ENCODE measurements at places on chromosomes 6 and 20. TPM values are rescaled to one million over a fixed set of nuclear protein-coding genes. Genes with fewer than 3 reads are reported as not detected.

DNA sequence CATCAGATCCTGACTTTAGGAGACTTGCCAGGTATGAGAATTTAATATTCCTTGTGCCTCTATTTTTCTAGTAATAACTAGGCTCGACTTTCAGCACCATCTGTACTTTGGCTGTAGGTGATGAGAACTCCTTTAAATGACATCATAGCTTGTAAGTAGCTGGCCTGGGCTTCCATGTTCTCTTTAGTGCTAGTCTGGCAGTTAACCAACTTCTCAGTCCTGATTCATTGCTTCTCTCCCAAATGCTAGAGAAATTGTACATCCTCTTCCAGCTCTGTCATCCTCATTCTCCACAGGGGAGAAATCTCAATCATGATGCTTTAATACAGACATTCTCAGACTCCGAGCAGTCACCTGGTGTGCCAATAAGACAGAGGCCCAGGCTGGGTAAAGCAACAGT, 143.5 kb upstream of the MOCS1 start:
- H3K4me1 ChIP-seq = no peaks in the 10 kb centered on the region
- H3K27ac ChIP-seq = no peak overlapping the region
- H3K27me3 ChIP-seq = no peaks in the 10 kb centered on the region
- no peak for DNase-seq
- no peaks in the 10 kb centered on the region for H3K36me3 ChIP-seq

DNA sequence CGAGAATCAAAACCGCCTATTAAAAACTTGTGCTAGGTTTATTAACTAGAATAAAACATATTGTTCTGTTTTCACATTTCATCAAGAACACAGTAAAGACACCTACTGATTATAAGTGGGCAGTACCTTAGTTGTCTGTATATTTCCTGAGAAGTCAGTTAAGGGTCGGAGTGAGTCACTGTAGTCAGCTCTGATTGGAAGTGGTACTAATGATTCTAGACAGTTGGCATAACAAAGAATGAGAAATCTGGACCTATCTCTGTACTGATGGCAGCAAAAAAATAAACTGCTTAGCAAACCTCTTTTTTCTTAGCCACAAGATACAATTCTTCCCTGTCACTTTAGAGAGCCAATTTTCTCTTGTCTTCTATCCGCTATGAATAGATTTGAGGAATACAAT, 387.3 kb upstream of the ADGRB3 start:
- no peaks in the 10 kb centered on the region for H3K4me1 ChIP-seq
- no peak for DNase-seq
- no peak overlapping the region for H3K4me3 ChIP-seq
- H3K36me3 ChIP-seq = no peaks in the 10 kb centered on the region
- no peak overlapping the region for H3K27ac ChIP-seq

DNA sequence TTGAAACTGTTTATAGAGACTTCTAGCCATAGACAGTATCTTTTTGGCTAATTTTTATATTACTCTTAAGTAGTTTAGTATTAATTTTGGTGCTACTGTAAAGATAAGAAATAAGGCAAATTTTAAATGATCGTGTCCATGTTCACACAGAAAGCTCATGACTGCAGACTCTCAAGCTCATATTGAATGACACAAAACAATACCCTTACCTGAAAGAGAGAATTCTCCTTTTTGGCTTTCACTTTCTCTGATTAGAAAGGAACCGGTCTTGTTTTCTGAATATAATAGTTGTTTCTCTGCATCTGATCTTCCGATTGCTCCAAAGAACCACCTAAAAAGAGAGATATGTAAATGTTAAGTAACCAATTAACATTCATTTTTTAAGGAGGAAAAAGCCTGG, 57.0 kb downstream of the FRK start:
- peaks cover 15% of the 10 kb centered on the region for H3K4me1 ChIP-seq
- H3K27ac ChIP-seq = peak overlapping the region; percentile 68
- DNase-seq = no peak
- no peaks in the 10 kb centered on the region for H3K27me3 ChIP-seq

- H3K4me1 ChIP-seq = no peaks in the 10 kb centered on the region
- H3K27ac ChIP-seq = no peak overlapping the region
- no peaks in the 10 kb centered on the region for H3K27me3 ChIP-seq
- no peak overlapping the region for H3K4me3 ChIP-seq
Observed at GRCh38 chr6:156943816-156944215, 166.6 kb downstream of the ARID1B start.

- no peaks in the 10 kb centered on the region for H3K4me1 ChIP-seq
- DNase-seq = no peak
- no peak overlapping the region for H3K27ac ChIP-seq
- H3K36me3 ChIP-seq = no peaks in the 10 kb centered on the region
Observed at GRCh38 chr6:95687839-95688238, 110.5 kb downstream of the MANEA start.

GRCh38 chr6:23608931-23609435, 517.0 kb upstream of the NRSN1 start:
- no peaks in the 10 kb centered on the region for H3K27me3 ChIP-seq
- DNase-seq = no peak
- H3K36me3 ChIP-seq = no peaks in the 10 kb centered on the region
- H3K4me3 ChIP-seq = no peak overlapping the region

GRCh38 chr6:72218125-72218524, 331.8 kb downstream of the RIMS1 start:
- no peak overlapping the region for H3K4me3 ChIP-seq
- DNase-seq = no peak
- no peak overlapping the region for H3K27ac ChIP-seq
- no peaks in the 10 kb centered on the region for H3K36me3 ChIP-seq
- no peaks in the 10 kb centered on the region for H3K4me1 ChIP-seq

GRCh38 chr6:69622230-69622629, 174.6 kb downstream of the LMBRD1 start:
- DNase-seq = no peak
- H3K27ac ChIP-seq = no peak overlapping the region
- no peaks in the 10 kb centered on the region for H3K36me3 ChIP-seq
- no peaks in the 10 kb centered on the region for H3K4me1 ChIP-seq
- H3K27me3 ChIP-seq = no peaks in the 10 kb centered on the region

DNA sequence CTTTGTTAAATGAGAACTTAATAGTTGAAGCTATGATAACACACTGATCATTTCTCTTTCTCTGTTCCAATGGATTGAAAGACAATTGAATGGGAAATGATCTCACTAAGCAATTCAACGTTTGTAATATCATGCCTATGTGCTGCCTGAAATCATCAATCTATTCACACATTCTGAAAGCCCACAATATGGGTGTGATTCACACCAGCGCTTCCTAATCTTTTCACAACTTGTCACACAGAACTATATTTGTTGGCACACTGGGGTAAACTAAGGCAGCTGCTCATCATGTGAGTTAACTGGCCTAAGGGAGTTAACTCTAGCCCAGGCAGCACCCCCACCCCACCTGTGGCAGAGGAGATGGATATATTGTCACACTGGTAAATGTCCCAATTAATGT, 37.1 kb upstream of the UTRN start:
- H3K4me1 ChIP-seq = no peaks in the 10 kb centered on the region
- no peak for DNase-seq
- H3K27ac ChIP-seq = no peak overlapping the region
- no peak overlapping the region for H3K4me3 ChIP-seq
- H3K27me3 ChIP-seq = no peaks in the 10 kb centered on the region

GRCh38 chr6:5592886-5593519, 331.7 kb downstream of the FARS2 start:
- no peaks in the 10 kb centered on the region for H3K4me1 ChIP-seq
- no peak for DNase-seq
- H3K4me3 ChIP-seq = no peak overlapping the region
- no peak overlapping the region for H3K27ac ChIP-seq
- no peaks in the 10 kb centered on the region for H3K27me3 ChIP-seq

GRCh38 chr20:58550275-58551059, 35.3 kb upstream of the APCDD1L start:
- no peaks in the 10 kb centered on the region for H3K27me3 ChIP-seq
- DNase-seq = no peak
- no peak overlapping the region for H3K27ac ChIP-seq
- H3K4me3 ChIP-seq = no peak overlapping the region

GRCh38 chr20:4234128-4234527, 218.8 kb upstream of the RNF24 start:
- no peaks in the 10 kb centered on the region for H3K36me3 ChIP-seq
- H3K27ac ChIP-seq = no peak overlapping the region
- no peak for DNase-seq
- H3K4me3 ChIP-seq = no peak overlapping the region
- H3K27me3 ChIP-seq = no peaks in the 10 kb centered on the region
- no peaks in the 10 kb centered on the region for H3K4me1 ChIP-seq

GRCh38 chr20:55099251-55099650, 623.9 kb downstream of the DOK5 start:
- H3K4me1 ChIP-seq = no peaks in the 10 kb centered on the region
- no peaks in the 10 kb centered on the region for H3K27me3 ChIP-seq
- H3K4me3 ChIP-seq = no peak overlapping the region
- H3K27ac ChIP-seq = no peak overlapping the region

DNA sequence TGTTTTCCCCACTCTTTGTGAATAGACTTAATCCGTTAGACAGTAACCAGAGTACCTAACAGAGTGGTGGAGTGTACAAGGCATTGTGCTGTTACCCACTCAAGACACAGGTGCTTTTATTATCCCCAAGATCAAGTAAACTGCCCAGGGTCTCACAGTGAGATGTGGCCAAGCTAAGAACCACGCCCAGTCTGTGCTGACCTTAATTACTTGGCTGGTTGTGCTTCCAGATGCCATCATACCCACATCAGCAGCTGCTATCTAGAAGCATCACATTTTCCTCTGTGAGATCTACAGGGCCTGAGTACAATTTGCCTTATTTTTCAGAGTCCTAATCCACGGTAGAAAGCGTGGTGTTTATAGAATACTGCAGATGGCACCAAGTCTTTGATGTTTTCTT, 70.3 kb downstream of the GFRA4 start:
- no peak overlapping the region for H3K4me3 ChIP-seq
- DNase-seq = no peak
- no peak overlapping the region for H3K27ac ChIP-seq
- no peaks in the 10 kb centered on the region for H3K4me1 ChIP-seq
- no peaks in the 10 kb centered on the region for H3K27me3 ChIP-seq

- peaks cover 4% of the 10 kb centered on the region for H3K27me3 ChIP-seq
- H3K36me3 ChIP-seq = no peaks in the 10 kb centered on the region
- no peaks in the 10 kb centered on the region for H3K4me1 ChIP-seq
- H3K4me3 ChIP-seq = no peak overlapping the region
- DNase-seq = no peak
Observed at GRCh38 chr20:58744836-58745235, 52.2 kb downstream of the NPEPL1 start.

- H3K36me3 ChIP-seq = no peaks in the 10 kb centered on the region
- DNase-seq = no peak
- H3K27ac ChIP-seq = no peak overlapping the region
- H3K4me3 ChIP-seq = no peak overlapping the region
- H3K27me3 ChIP-seq = peaks cover 2% of the 10 kb centered on the region
Observed at GRCh38 chr6:106002005-106002404, 84.1 kb upstream of the PRDM1 start.

GRCh38 chr6:154473324-154473723, 37.2 kb downstream of the CNKSR3 start:
- DNase-seq = no peak
- H3K4me3 ChIP-seq = no peak overlapping the region
- no peak overlapping the region for H3K27ac ChIP-seq
- no peaks in the 10 kb centered on the region for H3K36me3 ChIP-seq
- no peaks in the 10 kb centered on the region for H3K4me1 ChIP-seq
- no peaks in the 10 kb centered on the region for H3K27me3 ChIP-seq

GRCh38 chr6:135168766-135169165, 12.3 kb upstream of the MYB start:
- no peak for DNase-seq
- no peak overlapping the region for H3K27ac ChIP-seq
- no peaks in the 10 kb centered on the region for H3K27me3 ChIP-seq
- peaks cover 15% of the 10 kb centered on the region for H3K4me1 ChIP-seq
- no peaks in the 10 kb centered on the region for H3K36me3 ChIP-seq

DNA sequence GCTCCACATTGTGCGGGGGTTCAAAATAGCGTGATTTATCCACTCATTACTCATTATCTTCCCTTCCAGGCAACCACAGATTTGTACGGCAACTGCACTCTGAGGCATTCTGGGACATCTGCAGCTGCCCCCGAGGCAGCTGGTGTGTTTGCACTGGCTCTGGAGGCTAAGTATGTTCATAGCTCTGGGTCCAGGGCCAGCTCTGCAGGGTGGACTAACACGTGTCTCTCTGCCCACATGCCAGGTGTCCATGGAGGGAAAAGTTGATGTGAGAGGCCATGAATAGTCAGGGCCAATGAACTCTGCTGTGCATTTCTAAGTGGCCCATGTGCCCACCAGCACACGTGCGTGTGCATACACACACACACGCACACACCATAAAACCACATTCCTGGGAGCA, 74.9 kb downstream of the BFSP1 start:
- no peak overlapping the region for H3K4me3 ChIP-seq
- no peak overlapping the region for H3K27ac ChIP-seq
- DNase-seq = no peak
- H3K4me1 ChIP-seq = no peaks in the 10 kb centered on the region
- no peaks in the 10 kb centered on the region for H3K36me3 ChIP-seq

- H3K27ac ChIP-seq = no peak overlapping the region
- no peak for DNase-seq
- H3K4me3 ChIP-seq = no peak overlapping the region
- no peaks in the 10 kb centered on the region for H3K36me3 ChIP-seq
- H3K27me3 ChIP-seq = no peaks in the 10 kb centered on the region
Observed at GRCh38 chr20:46563860-46564221, 13.4 kb upstream of the OCSTAMP start.

GRCh38 chr20:64180673-64181072, 16.4 kb downstream of the MYT1 start:
- no peak overlapping the region for H3K27ac ChIP-seq
- H3K4me3 ChIP-seq = no peak overlapping the region
- no peak for DNase-seq
- no peaks in the 10 kb centered on the region for H3K4me1 ChIP-seq

GRCh38 chr20:45181639-45182038, 6.9 kb downstream of the PI3 start:
- no peaks in the 10 kb centered on the region for H3K27me3 ChIP-seq
- no peak overlapping the region for H3K4me3 ChIP-seq
- no peak overlapping the region for H3K27ac ChIP-seq
- H3K36me3 ChIP-seq = no peaks in the 10 kb centered on the region
- no peaks in the 10 kb centered on the region for H3K4me1 ChIP-seq
- no peak for DNase-seq

- no peak overlapping the region for H3K4me3 ChIP-seq
- no peak overlapping the region for H3K27ac ChIP-seq
- no peaks in the 10 kb centered on the region for H3K4me1 ChIP-seq
- DNase-seq = no peak
- no peaks in the 10 kb centered on the region for H3K27me3 ChIP-seq
Observed at GRCh38 chr20:46071573-46071972, 18.2 kb downstream of the NCOA5 start.

The CSNK2B gene
- total RNA-seq = 203 TPM

The RRP36 gene
- total RNA-seq = 59.8 TPM

The METTL24 gene
- not detected for total RNA-seq

The HLA-B gene
- total RNA-seq = 3,502 TPM

The HS3ST5 gene
- total RNA-seq = not detected

The UBE2J1 gene
- 84.3 TPM for total RNA-seq
